ENCODE measurements at places on chromosomes 7 and 10.

GRCh38 chr7:111329367-111330234 lies 232.7 kb downstream of the IMMP2L start:
- DNase-seq = no peak

DNA sequence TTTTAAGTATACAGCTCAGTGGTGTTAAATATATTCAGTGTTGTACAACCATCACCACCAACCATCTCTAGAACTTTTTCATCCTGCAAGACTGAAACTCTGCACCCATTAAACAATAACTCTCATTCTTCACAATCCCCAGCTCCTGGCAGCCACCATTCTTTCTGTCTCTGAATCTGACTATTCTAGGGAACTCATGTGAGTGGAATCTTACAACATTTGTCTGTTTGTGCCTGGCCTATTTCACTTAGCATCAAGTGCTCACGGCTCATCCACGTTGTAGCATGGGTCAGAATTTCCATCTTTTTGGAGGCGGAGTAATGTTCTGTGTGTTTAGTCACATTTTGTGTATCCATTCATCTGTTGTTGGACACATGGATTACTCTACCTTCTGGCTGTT lies 40.8 kb upstream of the PFKFB3 start:
- no peak for DNase-seq

GRCh38 chr10:122441961-122442360 lies 12.5 kb upstream of the ARMS2 start:
- no peak for DNase-seq

- DNase-seq = peak; percentile 21
Observed at GRCh38 chr10:20858292-20859124, 38.6 kb downstream of the NEBL start.

DNA sequence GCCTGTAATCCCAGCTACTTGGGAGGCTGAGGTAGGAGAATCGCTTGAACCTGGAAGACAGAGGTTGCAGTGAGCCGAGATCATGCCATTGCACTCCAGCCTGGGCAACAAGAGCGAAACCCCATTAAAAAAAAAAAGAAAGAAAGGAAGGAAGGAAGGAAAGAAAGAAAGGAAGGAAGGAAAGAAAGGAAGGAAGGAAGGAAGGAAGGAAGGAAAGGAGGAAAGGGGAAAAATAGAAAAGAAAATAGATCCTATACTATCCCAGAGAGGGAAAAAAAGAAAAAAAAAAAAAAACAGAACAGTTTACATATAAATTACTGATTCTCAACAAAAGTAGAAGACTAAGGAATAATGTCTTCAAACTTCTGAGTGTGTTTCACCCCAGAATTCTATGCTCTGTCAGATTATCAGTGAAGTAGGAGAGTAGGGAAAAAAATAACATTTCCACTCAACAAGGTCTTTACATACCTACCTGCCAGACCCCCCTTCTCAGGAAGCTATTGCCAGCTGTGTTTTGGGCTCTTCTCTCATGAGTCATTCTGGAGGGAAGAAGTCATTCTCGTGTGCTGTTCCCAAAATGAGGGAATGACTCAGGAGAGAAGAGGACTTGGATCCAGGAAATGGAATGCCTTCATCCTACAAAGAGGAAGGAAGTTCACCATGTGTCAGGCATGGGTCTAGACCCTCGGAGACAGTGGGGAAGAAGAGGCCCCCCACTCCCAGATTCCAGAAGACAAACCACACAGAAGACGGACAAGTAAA lies 20.9 kb downstream of the RGS10 start:
- no peak for DNase-seq

DNA sequence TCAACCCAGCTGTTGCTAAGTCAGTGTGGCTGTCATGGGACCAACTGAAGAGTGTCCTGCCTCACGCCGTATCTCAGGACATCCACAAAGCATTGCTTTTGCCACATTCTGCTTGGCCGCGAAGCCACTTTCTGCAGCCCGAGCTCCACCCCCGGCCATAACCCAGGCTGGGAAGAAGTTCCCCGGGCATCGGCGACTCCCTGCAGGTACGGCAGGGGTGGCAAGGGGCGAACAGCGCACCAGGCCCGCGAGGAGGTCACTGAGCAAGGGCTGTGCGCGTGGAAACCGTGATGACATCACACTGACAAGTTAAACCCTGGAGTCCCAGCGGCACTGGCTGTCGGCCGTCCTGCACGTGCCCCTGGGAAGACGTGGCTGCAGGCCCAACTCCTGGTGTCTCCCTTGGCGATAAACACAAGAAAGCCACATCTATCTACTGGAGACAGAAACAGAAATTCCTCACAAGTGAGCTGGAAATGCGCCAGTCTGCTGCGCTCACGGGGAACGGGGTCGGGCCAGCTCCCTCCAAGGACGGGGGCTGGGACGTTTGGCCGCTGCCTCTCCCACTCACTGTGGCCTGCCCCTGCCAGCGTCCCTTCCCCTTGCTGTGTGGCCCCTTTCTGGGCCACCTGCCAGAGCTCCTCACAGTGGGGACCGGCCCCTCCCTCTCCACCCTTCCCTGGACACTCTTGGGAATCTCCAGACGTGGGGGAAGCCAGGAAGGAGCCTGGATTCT lies 326.3 kb downstream of the DNAJB6 start:
- DNase-seq = no peak

DNA sequence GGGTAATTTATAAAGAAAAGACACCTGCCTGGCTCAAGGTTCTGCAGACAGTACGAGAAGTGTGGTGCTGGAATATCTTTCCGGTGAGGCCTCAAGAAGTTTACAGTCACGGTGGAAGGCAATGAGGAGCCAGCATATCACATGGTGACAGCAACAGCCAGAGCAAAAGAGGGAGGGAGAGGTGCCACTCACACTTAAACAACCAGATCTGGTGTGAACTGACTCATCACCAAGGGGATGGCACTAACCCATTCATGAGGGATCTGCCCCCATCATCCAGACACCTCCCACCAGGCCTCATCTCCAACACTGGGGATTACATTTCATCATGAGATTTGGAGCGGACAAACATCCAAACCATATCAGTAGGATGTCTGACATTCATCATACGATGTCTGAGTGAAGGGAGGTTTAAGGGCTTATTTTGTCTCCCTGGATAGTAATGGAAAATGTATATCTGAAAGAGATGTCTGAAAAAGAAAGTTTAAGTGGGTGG lies 23.5 kb upstream of the KBTBD2 start:
- DNase-seq = no peak

GRCh38 chr10:72886621-72887020 lies 6.9 kb upstream of the OIT3 start:
- DNase-seq = no peak

GRCh38 chr10:96112531-96112930 lies 17.6 kb upstream of the ZNF518A start:
- no peak for DNase-seq

GRCh38 chr7:46072722-46073121 lies 151.7 kb upstream of the IGFBP3 start:
- no peak for DNase-seq

GRCh38 chr7:157506268-157506667 lies 169.5 kb downstream of the DNAJB6 start:
- no peak for DNase-seq

DNA sequence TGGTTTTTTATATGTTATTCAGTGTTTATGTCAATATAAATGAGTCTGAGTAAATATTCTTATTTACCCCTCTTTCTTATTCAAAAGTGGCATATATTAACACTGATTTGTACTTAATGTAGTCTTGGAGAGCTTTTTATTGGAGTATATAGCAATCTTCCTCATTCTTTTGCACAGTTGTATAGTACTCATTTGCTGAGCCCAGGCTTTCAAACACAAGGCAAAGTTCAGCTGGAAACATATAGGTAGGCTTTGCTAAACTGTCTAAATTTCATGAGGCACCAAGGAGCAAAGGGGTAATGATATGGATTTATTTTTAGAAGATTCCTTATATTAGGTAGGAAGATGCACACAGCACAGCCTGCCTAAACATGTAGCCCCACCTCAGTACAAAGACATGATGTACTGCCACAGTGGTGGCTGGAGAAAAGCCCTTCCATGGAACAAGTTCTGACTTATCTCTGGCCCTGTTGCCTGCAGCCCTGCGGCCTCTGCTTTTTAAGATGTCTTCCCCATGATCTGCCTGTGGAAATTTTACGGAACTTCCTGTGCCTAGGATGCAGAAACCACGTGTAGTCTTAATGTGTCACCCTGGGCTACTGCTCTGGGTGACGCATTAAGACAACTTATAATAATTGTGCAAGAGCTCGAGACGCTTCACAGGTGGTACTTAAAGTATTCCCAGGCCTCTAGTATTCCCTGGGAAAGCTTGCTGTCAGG lies 9.6 kb upstream of the PDCD4 start:
- DNase-seq = no peak

DNA sequence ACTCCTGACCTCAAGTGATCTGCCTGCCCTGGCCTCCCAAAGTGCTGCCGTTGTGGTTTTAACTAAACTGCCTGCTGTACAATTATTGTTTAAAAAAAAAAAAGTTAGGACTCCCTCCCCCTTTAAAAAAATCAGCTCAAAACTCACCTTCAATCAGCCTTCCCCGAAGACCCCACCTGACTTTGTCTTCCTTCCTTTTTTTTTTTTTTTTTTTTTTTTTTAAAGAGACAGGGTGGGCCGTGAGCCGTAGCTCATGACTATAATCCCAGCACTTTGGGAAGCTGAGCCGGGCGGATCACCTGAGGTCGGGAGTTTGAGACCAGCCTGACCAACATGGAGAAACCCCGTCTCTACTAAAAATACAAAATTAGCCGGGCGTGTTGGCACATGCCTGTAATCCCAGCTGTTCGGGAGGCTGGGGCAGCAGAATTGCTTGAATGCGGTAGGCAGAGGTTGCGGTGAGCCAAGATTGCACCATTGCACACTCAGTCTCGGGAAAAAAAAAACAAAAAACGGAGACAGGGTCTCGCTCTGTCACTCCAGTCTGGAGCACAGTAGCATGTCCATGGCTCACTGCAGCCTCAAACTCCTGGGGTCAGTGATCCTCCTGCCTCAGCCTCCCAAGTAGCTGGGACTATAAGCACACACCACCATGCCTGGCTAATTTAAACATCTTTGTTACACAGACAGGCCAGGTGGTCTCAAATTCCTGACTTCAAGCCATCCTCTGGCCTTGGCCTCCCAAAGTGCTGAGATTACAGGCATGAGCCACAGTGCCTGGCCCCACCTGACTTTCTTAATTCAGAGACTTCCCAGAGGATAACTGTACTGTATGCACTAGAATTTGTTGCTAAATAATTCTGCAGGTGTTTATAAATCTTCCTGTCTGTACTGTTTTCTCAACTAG lies 3.2 kb downstream of the FIS1 start:
- DNase-seq = no peak

- DNase-seq = no peak
Observed at GRCh38 chr10:127102176-127102575, 94.2 kb downstream of the INSYN2A start.

DNA sequence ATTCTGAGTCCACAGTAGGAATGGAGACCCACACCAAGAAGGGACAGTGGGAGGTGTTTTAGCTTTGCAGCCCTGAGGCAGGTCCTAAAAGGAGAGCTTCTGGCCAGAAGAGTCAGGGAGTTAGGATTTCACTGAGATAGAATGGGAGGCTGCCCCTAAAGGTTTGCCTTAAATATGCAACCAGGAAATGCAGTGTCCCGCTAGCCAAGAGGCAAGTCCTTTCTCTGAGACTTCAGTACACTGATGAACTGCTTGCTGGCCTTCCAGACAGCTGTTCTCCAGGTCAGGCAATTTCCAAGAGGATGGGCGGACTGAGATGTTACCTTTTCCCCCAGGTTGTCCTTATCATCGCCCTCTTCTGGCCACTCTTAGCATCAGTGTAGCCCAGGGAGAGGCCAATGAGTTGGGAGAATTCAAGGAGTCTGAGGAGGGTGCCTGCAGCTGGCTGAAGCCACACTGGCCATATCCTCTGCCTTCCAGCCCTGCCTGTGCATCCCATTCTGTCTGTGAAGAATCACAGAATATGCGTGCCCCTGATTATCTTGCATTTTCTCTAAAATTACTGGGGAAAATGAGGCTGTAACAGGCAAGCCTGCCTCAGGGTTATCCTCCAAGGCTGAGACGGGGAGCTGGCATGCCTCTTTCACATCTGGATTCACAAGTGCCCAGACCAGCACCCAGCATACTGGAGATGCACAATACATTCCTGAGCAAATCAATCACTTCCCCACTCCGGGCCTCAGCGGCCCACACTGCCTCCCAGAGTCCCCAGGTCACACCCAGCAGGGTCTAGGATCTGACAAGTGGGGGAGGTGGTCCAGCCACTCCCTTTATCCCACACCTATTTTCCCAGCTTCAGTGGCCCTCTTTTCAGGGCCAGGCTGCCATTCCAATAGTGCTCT lies 2.4 kb downstream of the TLL2 start:
- DNase-seq = no peak

DNA sequence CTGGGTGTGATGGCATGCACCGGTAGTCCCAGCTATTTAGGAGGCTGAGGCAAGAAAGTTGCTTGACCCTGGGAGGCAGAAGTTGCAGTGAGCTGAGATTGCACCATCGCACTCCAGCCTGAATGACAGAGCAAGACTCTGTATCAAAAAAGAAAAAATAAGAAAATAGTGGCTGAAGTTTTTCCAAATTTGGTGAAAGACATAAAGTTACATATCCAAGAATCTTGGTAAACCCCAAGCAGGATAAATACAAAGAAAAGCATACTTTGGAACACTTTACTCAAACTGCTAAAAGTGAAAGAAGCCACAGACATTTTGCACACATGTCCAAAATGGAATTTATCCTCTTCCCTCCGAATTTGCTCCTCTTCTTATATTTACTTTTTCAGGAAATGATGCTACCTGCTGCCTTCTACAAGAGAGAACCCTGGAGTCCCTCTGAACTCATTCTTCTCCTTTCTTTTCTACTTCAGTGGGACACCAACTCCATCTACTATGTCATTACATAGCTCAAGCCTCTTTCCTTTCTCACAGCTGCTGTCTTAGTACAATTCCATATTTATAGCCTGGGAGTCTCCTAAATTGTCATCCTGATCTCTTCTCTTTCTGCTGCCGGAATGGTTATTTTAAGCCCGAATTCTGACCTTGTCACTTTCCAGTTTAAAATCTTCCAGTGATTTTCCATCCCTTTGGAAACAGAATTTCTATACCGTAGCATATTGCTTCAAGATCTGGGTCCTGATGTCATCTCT lies 17.3 kb upstream of the SMNDC1 start:
- no peak for DNase-seq

DNA sequence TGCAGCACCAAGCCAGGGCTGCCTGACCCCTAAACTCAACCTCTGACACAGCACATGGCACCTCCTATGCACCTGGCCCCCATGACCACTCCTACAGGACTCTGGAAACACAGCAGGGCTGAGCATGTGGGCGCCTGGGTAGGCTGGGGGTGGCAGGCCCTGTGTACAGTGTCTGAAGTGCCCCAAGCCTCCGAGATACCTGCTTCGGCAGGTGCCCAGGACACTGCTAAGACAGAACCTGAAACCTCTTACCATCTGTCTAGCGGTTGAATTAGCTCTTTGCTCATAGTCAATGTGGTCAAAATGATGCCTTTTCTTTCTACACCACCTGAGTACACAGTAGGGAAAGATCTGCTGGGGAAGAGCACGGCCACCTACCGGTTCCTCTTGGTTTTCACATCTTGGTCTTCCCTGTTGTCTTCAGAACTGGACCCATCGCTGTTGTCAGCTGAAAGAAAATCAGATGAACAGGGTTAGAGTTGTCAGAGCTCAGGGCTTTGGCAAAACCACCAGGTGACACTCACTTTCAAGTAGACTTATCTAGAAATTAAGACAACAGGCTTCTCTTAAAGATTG lies 177.4 kb downstream of the TCERG1L start:
- DNase-seq = no peak

- no peak for DNase-seq
Observed at GRCh38 chr7:51005074-51005473, 222.4 kb upstream of the GRB10 start.

All from left renal cortex interstitium (tissue), 4 donors.